NCI-H2081 (cell line): ENCODE measurements at places on chromosomes 3 and 15.

GRCh38 chr15:73737535-73737934 lies 15.6 kb downstream of the INSYN1 start:
- no peak for DNase-seq

DNA sequence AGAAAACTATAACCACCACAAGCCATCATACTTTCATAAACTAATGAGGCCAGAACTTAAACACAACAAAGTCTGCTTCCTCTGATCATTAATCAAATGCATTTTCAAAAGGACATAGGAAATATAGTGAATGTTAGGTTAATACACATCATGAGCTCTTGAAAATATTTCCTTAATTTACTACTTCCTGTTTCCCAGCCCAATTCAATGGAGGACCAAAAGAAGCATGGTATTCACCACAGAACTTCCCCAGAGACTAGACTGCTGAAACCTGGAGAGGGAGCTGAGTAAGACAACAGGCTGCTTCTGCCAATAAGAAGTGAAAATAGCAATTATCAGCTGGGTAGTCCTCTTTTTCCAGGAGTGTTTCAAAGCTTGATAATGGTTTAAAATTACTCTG lies 250.3 kb downstream of the ULK4 start:
- no peak for DNase-seq

DNA sequence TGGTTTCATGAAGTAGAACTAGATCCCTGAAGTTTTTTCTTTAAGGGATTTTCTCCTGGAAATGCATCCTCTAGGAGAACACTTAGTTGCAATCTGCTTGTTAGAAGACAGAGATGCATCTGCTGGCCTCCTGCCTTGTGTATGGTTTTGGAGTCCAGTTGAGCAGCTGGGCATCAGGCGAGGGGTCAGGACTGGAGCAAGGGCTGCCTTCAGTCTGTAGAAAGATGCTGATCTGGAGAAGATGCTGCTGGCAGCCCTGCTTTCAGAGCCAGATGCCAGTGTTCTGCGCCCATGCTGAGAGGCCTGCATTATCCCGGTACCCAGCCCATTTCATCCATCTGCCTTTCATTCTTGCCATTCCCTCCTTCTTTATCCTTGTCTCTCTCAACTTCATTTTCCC lies 77.4 kb downstream of the CHCHD6 start:
- DNase-seq, result no peak

GRCh38 chr15:77742127-77742526 lies 109.4 kb upstream of the LINGO1 start:
- DNase-seq, result no peak

DNA sequence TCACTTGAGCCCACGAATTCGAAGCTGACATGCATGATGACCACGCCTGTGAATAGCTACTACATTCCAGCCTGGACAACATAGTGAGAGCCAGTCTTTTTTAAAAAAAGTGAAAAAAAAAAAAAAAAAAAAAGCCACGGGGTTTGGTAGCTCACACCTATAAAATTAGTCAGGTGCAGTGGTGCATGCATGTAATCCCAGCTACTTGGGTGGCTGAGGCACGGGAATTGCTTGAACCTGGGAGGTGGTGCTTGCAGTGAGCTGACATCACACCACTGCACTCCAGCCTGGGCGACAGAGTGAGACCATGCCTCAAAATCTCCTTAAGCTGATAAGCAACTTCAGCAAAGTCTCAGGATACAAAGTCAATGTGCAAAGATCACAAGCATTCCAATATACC lies 44.4 kb downstream of the CSNK1G1 start:
- no peak for DNase-seq

DNA sequence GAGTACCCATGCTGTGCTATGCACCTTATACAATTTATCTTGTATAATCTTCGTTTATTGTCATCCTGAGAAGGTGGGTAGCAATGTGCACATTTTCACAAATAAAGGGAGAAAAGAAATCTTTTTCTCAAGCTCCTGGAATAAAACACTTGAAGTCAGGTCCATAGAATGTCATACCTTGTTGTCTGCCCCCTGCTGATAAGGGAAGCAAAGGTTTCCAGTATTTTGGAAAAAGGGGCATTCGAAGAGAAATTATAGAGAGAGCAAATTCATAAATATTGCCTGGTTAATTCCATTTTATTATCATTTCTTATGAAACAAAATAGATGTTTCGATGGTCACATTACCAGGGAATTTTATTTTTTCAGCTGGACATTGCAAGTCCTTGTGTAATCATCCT lies 277.8 kb downstream of the RAP2B start:
- no peak for DNase-seq

DNA sequence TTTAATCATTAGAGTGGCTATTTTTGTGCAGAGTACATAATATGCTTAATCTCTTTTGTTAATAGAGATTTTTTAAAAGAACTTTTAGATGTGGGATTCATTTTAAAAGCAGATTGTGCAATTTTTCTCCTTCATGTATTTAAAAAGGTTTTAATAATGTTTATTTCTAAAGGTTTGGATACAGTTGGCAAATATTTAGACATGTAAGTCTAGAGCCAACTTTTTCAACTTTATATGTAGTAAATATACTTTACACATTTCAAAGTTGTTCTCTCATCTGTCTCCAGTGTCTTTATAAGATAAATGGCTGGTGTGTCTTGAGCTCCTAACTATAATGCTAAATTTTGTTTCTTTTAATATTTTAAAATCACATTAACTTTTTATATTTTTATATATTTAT lies 22.7 kb upstream of the GOLGA8B start:
- no peak for DNase-seq

DNA sequence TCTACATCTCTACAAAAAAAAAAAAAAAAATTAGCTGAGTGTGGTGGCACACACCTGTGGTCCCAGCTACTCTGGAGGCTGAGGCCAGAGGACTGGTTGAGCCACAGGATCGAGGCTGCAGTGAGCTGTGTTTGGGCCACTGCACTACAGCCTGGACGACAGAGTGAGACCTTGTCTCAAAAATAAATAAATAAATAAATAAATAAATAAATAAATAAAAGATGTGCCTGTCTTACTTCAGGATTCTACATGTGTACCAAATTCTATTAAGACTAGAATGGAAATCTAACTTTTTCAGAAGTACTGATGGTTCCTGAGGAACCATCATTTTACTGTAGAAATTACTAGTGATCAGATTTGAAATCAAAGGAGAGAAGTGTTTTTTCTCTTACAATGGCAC lies 51.9 kb downstream of the TTBK2 start:
- DNase-seq, result no peak

DNA sequence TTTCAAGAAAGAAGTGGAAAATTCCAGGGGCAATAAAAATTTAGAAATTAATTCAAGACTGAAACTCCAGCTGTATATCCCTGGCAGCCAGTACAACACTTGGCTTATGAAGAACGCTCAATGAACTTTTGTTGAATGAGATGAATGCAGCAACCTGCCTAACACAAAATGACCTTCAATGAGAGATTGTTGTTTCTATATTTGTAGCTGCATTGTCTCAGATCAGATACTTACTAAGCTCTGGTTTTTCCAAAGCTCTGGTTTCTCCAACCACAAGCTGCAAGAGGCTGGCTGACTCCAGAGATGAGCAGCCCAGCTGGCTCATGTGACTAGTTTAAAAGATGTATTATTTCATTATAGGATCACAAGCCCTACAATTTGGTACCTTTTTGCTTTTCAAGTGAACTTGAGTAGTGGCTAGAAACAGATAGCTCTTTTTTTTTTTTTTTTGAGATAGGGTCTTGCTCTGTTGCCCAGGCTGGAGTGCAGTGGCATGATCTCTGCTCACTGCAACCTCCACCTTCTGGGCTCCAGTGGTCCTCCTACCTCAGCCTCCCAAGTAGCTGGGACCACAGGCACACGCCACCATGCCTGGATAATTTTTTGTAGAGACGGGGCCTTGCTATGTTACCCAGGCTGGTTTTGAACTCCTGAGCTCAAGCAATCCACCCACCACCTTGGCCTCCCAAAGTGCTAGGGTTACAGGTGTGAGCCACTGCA lies 57.4 kb downstream of the UMPS start:
- DNase-seq, result no peak

- DNase-seq, result no peak
Observed at GRCh38 chr3:124767264-124767663, 37.0 kb downstream of the UMPS start.

DNA sequence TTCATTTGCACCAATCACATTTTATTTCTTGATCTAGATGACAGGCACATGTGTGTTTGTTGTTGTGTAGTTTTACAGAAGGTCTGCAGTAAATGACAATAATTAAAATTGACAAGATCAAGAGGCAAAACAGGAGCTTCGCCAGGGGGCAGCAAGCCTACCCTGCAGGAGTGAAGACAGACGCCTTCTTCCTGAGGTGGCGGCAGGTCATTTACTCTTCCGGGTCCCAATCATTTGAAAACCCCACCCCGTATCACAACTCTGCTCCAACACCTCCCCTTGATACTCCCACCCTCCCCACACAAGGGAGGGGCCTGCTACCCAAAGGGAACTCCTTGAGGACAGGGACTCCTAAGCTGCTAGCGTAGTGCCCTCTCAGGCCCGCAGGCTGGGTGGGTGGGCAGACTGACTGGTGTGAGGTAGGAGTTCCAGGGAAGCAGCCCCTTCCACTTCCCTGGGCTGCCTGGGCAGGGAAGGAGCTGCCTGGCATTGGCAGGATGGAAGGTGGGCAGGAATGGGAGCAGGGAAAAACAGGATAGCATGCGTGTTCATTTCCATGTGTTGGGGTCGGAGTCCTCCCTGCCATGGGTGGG lies 13.1 kb downstream of the CHDH start:
- no peak for DNase-seq

DNA sequence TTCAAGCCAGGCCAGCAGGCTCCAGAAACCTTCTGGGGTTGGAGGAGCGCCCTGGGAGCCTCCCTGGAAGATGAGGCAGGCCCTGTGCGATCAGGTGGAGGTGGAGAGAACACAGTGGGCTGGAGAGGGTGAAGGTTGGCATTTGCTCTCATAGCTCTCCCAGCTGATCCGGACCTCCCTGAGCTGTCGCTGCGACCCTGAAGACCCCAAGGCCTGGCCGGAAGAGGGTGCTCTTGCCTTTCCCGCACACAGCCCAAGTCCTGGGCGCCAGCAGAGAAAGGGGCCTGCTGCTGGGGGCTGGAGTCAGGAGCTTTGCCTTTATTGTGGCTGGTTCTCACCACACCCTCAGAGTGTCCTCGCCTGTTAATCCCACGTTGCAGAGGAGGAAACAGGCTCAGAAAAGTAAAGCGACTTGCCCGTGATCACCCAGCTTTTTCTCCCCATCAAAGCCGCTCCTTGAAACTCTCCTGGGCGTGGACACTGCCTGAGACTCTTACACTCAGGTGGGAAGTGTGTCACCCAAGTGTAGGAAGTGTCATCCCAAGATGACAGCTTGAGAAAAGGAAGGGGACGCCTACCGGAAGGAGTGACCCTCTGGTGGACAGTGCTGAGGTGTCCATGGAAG lies 8.6 kb upstream of the RPL29 start:
- no peak for DNase-seq

DNA sequence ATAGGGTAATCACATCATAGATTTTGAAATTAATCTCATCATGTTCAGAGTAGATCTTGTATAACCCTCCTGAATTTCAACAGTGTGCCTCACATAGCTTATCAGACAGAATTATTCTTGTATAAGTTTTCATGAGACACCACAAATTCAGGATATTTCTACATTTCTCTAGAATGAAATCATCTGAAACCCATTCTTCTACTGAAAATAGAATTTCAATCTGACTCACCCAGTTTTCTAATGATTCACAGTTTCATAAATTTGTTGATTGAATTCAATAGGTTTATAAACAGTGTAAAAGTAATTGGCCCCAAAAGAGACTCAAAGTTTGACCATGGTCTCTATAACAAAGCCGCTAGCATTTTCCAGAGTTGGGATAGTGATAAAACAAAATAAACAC lies 1082.6 kb upstream of the EPHA6 start:
- DNase-seq, result no peak

DNA sequence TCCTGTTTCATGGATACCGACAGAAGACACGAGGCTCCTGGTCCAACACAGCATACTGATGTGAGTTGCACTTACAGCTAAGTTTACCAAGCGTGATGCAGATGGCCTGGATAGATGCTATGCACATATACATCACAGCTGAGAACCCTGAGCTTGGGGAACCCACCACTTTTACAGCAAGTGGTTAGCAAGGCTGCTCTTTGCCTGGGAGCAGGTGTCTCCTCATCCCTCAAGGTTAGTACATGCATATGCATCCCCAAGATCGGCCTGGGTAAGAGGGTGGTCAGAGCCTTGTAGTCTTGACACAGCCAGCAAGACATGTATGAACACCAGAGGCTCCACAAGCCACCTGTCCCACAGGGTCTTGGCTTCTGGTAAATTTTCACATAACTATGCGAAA lies 28.3 kb downstream of the LRRC2 start:
- no peak for DNase-seq

GRCh38 chr3:14311729-14312128 lies 90.7 kb upstream of the SLC6A6 start:
- no peak for DNase-seq

DNA sequence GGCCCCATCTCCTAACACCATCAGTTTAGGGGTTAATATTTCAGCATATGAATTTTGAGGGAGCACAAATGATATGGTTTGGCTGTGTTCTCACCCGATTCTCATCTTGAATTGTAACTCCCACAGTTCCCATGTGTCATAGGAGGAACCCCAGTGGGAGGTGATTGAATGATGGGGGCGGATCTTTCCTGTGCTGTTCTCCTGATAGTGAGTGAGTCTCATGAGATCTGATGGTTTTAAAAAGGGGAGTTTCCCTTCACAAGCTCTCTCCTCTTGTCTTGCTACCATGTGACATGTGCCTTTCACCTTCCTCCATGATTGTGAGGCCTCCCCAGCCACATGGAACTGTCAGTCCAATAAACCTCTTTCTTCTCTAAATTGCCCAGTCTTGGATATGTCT lies 73.8 kb upstream of the TJP1 start:
- no peak for DNase-seq

GRCh38 chr3:65748326-65748725 lies 290.4 kb downstream of the MAGI1 start:
- no peak for DNase-seq

DNA sequence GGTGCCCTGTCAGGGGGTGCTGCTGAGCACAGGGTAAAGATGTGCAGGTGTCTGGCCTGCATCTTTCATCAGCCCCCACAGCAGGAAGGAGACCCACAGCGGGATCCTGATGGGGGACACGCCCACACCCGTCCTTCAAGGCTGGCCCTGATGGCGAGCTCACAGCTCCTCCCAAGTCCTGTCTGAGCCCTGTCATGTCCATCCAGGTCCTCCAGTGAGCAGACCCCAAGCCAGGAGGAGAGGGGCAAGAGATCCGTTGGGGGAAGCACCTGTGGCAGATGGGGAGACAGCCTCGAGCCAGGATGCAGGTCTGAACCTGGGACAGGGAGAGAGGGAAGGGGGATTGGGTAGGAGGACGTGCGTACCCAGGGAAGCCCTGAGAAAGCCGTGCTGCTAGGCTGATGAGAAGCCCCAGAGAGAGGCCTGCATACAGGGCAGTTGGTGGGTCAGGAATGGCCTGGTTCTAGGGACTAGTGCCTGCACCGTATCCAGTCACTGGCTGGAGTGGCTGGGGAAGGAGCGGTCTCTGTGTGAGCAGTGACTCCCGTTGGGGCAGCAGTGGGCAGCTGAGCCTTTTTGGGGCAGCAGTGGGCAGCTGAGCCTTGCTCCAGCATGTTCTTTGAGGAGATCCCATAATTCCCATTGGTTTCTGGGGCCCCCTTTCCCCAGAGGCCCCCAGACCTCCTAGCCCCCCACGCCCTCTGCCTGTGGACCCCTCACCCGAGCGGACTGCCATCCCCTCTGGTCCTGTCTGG lies 133.3 kb upstream of the MEF2A start:
- no peak for DNase-seq
